ENCODE measurements at places on chromosomes 1 and 21. TPM values are rescaled to one million over a fixed set of nuclear protein-coding genes. Genes with fewer than 3 reads are reported as not detected.

DOP1B gene
- total RNA-seq, result 4.0 TPM

AKIRIN1 gene
- 107 TPM for total RNA-seq

UBL4B gene
- total RNA-seq, result not detected

RGS8 gene
- total RNA-seq, result not detected

HAO2 gene
- not detected for total RNA-seq

CDC20 gene
- total RNA-seq, result 289 TPM

MTARC2 gene
- total RNA-seq, result not detected

RIPK4 gene
- total RNA-seq, result 0.06 TPM

KCND3 gene
- not detected for total RNA-seq

CNIH3 gene
- total RNA-seq, result 3.9 TPM

RGS7 gene
- not detected for total RNA-seq

ESRRG gene
- total RNA-seq, result not detected

CD1B gene
- not detected for total RNA-seq

KRTAP21-2 gene
- not detected for total RNA-seq
